ENCODE measurements at places on chromosomes 6 and 20.
A peak's percentile ranks its signal among the peaks of the same experiment; 100 is the strongest.

DNA sequence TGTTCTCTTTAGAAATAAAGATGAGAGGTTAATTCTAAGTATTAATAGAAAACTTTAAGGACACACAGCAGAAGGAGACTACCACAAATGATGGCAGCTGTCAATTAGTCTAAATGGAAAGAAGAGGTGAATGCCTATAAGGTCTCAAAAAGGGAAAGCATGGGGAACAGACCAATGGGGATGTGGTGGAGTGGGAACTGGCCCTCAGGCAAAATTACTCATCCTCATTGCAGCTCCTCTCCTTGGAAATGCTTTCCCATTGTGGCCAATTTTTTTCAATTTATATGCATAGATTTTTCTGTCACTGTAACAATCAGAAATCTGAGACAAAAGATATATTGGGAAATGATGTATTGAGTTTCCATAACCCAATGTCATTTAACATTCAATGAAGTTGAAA lies 222.9 kb upstream of the DEFB112 start:
- no peaks in the 10 kb centered on the region for H3K27me3 ChIP-seq
- H3K27ac ChIP-seq: no peak overlapping the region
- H3K4me3 ChIP-seq: no peak overlapping the region

GRCh38 chr6:148146717-148147462 lies 195.7 kb upstream of the SASH1 start:
- peak; percentile 42 for DNase-seq
- no peak overlapping the region for H3K4me3 ChIP-seq
- peaks cover 8% of the 10 kb centered on the region for H3K27me3 ChIP-seq
- H3K4me1 ChIP-seq: peaks cover 7% of the 10 kb centered on the region
- H3K36me3 ChIP-seq: no peaks in the 10 kb centered on the region
- peak overlapping the region; percentile 46 for H3K27ac ChIP-seq

DNA sequence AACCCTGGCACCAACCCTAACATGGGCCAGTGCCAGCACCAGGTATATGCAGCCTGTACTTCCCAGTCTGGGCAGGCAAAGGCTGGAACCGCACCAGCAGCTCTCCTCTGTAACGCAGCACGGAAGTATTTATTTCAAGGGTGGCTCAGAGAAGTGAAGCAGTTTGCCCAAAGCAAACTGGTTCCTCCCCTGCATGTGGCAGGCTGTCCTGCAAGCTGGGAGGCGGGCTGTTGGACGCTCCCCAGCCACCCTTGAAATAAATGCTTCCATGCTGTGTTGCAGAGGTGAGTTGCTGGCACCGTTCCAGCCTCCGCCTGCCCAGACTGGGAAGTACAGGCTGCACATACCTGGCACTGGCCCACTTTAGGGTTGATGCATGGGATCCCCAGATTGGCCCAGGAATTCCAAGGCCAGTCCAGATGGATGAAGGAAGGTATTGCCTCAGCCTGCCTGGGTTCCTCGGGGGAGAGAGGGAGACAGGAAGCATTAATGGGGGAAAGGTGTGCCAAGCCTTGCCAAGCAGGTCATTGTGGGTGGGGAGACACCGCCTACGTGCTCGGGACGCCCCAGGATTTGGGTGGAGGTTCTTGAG lies 49.8 kb downstream of the PPARD start:
- peaks cover 7% of the 10 kb centered on the region for H3K36me3 ChIP-seq
- H3K4me1 ChIP-seq: peaks cover 47% of the 10 kb centered on the region
- H3K27ac ChIP-seq: no peak overlapping the region
- DNase-seq: no peak

DNA sequence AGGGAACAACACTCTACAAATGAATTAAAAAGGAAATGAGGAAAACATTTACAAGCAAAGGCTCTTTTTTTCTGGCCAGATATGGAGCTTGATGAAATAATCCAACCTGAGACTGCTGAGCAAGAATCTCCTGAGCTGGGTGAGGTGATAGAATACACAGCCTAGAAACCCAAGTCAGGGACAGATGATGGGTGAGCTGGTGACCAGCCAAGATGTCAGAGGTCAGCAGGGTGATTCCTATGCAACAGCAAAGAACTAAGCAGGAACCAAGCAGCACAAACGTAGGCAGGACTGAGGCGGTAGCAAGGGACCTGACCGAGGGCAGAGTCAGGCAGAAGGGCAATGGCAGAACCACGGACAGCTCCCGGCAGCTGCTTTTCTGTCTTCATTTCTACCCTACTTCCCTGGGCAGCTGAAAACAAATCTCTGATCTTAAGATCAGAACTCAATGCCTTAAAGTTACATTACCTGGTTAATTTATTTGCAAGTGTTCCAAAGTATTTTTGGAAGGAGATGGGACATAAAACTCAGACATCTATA lies 75.1 kb downstream of the CDC40 start:
- H3K27ac ChIP-seq: no peak overlapping the region
- H3K27me3 ChIP-seq: no peaks in the 10 kb centered on the region
- no peaks in the 10 kb centered on the region for H3K4me1 ChIP-seq
- peak; percentile 41 for DNase-seq
- H3K36me3 ChIP-seq: no peaks in the 10 kb centered on the region

DNA sequence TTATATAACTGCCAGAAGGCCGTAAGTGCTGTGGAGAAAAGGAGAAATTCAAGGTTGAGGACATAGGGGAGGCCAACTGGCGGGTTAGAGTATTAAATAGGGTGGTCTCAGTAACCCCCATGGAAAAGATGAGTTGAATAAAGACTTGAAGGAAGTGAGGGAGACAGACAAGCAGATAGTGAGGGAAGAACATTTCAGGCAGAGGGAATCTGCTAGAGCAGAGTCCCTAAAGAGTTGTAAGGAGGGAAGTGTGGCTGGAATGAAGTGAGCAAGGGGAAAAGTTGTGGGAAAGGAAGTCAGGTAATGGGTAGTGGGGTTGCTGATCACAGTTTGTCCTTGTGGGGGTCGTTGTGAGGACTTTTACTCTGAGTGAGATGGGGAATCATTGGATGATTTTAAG lies 1.4 kb downstream of the KIFC1 start:
- no peak for DNase-seq
- peaks cover 41% of the 10 kb centered on the region for H3K36me3 ChIP-seq
- peak overlapping the region; percentile 87 for H3K4me3 ChIP-seq
- H3K27me3 ChIP-seq: peaks cover 4% of the 10 kb centered on the region
- peak overlapping the region; percentile 97 for H3K27ac ChIP-seq

GRCh38 chr6:33903579-33903978 lies 99.8 kb upstream of the MLN start:
- peaks cover 4% of the 10 kb centered on the region for H3K36me3 ChIP-seq
- H3K4me3 ChIP-seq: peak overlapping the region; percentile 63
- H3K27ac ChIP-seq: peak overlapping the region; percentile 98
- DNase-seq: no peak

DNA sequence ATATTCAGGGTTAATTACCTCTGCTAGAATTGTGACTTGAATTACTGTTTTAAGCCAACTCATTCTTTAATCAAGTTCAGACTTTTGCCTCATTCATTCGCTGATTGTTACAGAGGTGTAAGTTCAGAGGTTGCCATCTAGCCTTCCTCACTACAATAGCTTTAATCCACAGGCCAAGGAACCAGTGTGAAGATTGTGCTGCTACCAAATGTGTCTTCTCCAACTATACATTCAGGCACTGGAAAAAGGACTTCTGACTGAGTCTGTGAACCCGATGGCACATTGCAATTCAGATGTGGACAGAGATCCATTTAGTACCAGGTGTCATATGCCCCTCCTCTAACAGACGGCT lies 111.2 kb upstream of the ADGRF1 start:
- H3K36me3 ChIP-seq: no peaks in the 10 kb centered on the region
- H3K27me3 ChIP-seq: peaks cover 7% of the 10 kb centered on the region
- no peak overlapping the region for H3K27ac ChIP-seq
- H3K4me3 ChIP-seq: no peak overlapping the region

- H3K27ac ChIP-seq: no peak overlapping the region
- H3K36me3 ChIP-seq: no peaks in the 10 kb centered on the region
- no peaks in the 10 kb centered on the region for H3K4me1 ChIP-seq
- H3K27me3 ChIP-seq: peaks cover 20% of the 10 kb centered on the region
Observed at GRCh38 chr20:32596681-32597252, 11.6 kb upstream of the NOL4L start.

DNA sequence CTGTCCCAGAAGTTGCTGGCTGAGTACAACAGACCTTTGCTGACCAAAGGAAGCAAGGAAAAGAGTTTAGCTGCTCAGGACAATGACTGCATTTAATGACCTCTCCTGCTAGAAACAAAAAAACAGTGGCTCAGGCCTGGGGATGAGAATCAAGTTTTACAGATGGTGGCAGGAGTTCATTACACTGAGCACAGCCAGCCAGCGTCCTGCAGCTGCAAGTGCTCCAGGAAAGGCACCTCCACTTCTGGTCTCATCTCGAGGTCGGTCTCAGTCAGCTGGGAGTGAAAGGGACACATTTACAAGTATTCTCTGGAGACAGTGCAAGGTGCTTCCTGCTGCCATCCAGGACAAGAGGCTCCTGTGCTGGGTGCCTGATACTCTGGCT lies 362.7 kb downstream of the THBS2 start:
- H3K36me3 ChIP-seq: no peaks in the 10 kb centered on the region
- peaks cover 11% of the 10 kb centered on the region for H3K4me1 ChIP-seq
- H3K4me3 ChIP-seq: no peak overlapping the region
- DNase-seq: no peak
- peaks cover 7% of the 10 kb centered on the region for H3K27me3 ChIP-seq

DNA sequence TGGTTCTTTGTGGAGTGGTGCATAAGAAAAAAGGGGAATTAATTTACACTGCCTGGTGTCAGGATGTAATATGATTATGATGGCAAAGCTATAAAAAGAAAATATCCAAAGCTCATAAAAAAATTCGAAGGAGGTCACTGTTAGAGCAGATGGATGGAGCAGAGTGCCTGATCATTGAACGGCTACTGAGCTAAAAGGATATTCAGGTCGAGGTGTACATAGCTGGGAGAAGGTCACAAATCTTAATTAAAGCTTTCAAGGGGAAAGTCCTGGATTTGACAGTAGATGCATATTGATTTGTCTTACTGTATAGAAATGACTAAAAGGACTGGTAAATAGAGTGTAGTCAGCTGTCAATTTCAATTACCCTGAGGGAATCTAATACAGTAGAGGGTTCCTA lies 84.4 kb downstream of the PKIB start:
- H3K4me3 ChIP-seq: no peak overlapping the region
- no peak overlapping the region for H3K27ac ChIP-seq
- no peak for DNase-seq
- no peaks in the 10 kb centered on the region for H3K36me3 ChIP-seq
- H3K27me3 ChIP-seq: no peaks in the 10 kb centered on the region

DNA sequence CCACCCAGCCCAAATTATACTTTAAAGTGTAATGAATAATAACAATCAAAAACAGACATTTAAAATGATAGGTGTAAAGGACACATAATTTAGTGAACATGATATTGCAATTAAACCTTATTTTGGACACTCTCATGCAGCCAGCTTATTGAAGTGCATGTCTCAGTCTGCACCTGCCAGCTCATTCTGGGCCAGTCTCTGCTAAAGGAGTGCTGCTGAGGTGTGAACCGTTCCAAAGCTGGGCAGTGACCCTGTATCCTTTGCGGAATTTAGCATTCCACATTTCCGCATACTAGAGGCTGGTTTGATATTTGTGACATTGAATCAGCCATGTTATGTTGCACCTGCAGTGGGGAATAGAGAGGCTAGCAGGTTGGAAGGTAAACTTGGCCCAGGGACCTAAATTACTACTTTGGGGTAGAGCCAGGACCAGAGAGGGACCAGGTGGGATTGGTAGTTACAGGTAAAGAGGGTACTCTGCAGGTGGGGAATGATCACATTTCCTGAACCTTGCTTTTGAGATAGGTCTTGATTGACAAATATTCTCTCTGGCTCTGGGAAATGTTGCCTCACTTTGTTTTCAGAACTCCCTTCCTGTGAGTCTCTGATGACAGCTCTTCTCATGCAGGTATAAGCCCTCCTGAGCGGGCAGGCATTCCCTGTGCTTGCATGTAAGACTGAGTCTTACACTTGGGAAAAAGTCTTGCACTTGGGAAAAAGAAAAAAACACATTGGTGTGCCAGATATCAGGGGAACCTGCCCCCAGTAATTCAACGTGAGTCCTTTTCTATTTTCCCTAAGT lies 26.2 kb downstream of the TULP4 start:
- H3K4me3 ChIP-seq: no peak overlapping the region
- DNase-seq: no peak
- H3K27me3 ChIP-seq: no peaks in the 10 kb centered on the region
- no peaks in the 10 kb centered on the region for H3K4me1 ChIP-seq

GRCh38 chr6:56297022-56297989 lies 49.9 kb upstream of the COL21A1 start:
- H3K27me3 ChIP-seq: no peaks in the 10 kb centered on the region
- H3K4me1 ChIP-seq: no peaks in the 10 kb centered on the region
- no peak overlapping the region for H3K4me3 ChIP-seq
- H3K36me3 ChIP-seq: no peaks in the 10 kb centered on the region
- H3K27ac ChIP-seq: no peak overlapping the region
- DNase-seq: no peak

- no peak overlapping the region for H3K27ac ChIP-seq
- no peaks in the 10 kb centered on the region for H3K27me3 ChIP-seq
- no peaks in the 10 kb centered on the region for H3K36me3 ChIP-seq
- DNase-seq: no peak
Observed at GRCh38 chr20:53647286-53647821, 53.7 kb upstream of the ZNF217 start.
